ENCODE measurements at places on chromosomes 16 and 17. TPM values are rescaled to one million over a fixed set of nuclear protein-coding genes. Genes with fewer than 3 reads are reported as not detected.

Gene SLC16A11
- total RNA-seq = not detected

Gene CMTR2
- total RNA-seq = 29.5 TPM

Gene HP
- 61.9 TPM for total RNA-seq

Gene KRTAP4-9
- not detected for total RNA-seq

Gene C1QTNF8
- not detected for total RNA-seq

- no peak overlapping the region for H3K27ac ChIP-seq
- no peak overlapping the region for H3K4me3 ChIP-seq
- no peaks in the 10 kb centered on the region for H3K4me1 ChIP-seq
- no peak for DNase-seq
- H3K27me3 ChIP-seq = no peaks in the 10 kb centered on the region
These were observed 75.4 kb downstream of the YPEL2 start for GRCh38 chr17:59406808-59407381.

GRCh38 chr17:66730461-66730923 is 104.4 kb upstream of the CACNG5 start:
- no peak for DNase-seq
- H3K4me3 ChIP-seq = no peak overlapping the region
- H3K36me3 ChIP-seq = no peaks in the 10 kb centered on the region
- no peaks in the 10 kb centered on the region for H3K27me3 ChIP-seq

- peak overlapping the region; percentile 65 for H3K27ac ChIP-seq
- H3K4me1 ChIP-seq = no peaks in the 10 kb centered on the region
- no peak overlapping the region for H3K4me3 ChIP-seq
- no peak for DNase-seq
These were observed 242.0 kb downstream of the FTO start for GRCh38 chr16:53945996-53946395.

DNA sequence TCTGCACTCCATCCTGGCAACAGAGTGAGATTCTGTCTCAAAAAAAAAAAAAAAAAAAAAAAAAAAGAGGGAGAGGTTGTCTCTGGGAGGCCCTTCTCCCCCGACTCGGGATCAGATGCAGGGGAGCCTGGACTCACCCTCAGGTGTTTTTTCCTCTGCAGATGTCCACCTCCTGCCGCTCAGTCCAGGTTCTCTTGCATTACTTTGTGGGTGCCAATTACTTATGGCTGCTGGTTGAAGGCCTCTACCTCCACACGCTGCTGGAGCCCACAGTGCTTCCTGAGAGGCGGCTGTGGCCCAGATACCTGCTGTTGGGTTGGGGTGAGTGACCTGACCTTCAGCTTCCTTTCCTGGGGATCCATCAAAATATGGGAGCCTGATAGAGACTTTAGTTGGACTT is 34.1 kb downstream of the GLP2R start:
- no peaks in the 10 kb centered on the region for H3K27me3 ChIP-seq
- H3K27ac ChIP-seq = no peak overlapping the region
- H3K4me1 ChIP-seq = no peaks in the 10 kb centered on the region
- H3K4me3 ChIP-seq = no peak overlapping the region
- DNase-seq = no peak
- H3K36me3 ChIP-seq = no peaks in the 10 kb centered on the region

DNA sequence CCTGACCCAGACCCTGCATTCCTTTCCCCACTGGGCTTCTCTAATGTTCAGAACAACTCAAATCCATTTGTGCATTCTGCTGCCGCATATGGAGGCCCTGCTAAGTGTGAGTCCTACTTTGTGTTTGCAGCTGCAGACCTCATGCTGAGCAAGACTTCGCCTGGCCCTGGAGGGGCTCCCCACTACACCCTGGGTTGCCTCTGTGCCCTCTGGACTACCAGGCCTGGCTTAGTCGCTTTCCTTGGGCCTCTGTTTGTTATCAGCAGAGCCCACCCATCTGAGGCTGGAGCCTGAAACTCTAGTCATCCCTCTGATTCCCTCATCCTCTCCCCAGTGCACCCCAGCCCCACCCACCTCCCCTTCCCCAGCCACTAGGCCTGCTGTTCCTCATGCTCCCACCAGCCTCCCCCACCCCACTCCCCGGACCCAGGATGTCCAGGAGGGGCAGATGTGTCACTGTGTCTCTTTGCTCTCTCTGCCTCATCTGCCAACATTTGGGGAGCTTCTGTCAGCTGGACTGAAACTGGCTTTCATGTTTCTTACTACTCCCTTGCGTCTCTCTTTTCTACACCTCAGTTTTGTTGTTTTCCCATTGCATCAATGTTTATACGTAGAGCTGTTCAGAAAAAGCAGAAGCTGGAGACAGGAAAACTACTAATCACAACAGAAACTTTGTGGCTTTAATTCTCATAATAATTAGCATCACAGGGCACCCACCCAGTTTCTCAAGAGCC is 17.9 kb upstream of the CD300E start:
- H3K4me3 ChIP-seq = no peak overlapping the region
- H3K4me1 ChIP-seq = no peaks in the 10 kb centered on the region
- H3K27me3 ChIP-seq = peaks cover 4% of the 10 kb centered on the region

DNA sequence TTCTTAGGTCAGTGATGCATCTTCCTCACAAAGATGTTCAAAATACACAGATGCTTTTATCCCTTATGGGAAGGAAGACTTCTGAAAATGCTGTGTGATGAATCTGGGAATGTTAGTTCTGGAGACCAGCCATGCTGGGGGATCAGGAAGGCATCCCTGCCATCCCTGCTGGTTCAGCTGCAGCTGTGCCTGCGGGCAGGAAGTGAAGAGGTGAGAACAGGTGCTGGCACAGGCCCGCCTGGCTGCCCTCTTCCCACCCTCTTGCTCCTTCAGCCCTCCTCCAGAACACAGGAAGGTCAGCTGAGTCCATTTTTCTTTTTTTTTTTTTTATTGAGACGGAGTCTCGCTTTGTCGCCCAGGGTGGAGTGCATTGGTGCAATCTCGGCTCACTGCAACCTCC is 15.2 kb downstream of the RAB11FIP3 start:
- H3K27ac ChIP-seq = no peak overlapping the region
- no peaks in the 10 kb centered on the region for H3K27me3 ChIP-seq
- no peaks in the 10 kb centered on the region for H3K36me3 ChIP-seq
- H3K4me1 ChIP-seq = peaks cover 6% of the 10 kb centered on the region
- DNase-seq = no peak
- no peak overlapping the region for H3K4me3 ChIP-seq

DNA sequence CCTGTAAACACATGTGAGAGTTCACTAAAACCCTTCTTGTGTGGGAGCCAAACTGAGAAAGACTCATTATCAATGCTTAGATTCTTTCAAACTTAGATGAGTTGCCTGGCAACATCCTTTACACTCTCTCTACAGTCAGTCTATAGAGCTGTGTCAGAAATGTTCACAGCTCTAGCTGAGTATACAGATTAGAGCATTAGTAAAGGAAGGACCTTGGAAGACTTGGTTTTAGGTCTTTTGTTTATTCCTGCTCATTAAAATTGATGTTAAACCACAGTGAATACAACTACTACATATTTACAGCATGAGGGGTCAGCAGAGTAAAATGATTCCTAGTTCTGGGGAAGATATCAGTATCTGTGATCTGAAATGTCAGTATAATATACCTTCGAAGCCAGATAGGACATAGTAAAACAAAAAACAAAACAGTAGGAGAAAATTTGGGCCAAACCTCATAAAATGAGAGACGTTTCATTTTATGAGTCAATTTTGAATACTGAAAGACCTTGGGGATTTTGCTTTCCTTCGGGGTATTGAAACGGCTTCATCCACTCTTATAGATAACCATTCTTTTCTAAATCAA is 186.0 kb downstream of the TANC2 start:
- DNase-seq = no peak
- H3K4me3 ChIP-seq = no peak overlapping the region
- no peaks in the 10 kb centered on the region for H3K4me1 ChIP-seq
- H3K27ac ChIP-seq = no peak overlapping the region

GRCh38 chr17:45301674-45302073 is 15.1 kb downstream of the MAP3K14 start:
- no peaks in the 10 kb centered on the region for H3K27me3 ChIP-seq
- DNase-seq = no peak
- peak overlapping the region; percentile 78 for H3K27ac ChIP-seq
- no peaks in the 10 kb centered on the region for H3K4me1 ChIP-seq
- H3K36me3 ChIP-seq = no peaks in the 10 kb centered on the region

DNA sequence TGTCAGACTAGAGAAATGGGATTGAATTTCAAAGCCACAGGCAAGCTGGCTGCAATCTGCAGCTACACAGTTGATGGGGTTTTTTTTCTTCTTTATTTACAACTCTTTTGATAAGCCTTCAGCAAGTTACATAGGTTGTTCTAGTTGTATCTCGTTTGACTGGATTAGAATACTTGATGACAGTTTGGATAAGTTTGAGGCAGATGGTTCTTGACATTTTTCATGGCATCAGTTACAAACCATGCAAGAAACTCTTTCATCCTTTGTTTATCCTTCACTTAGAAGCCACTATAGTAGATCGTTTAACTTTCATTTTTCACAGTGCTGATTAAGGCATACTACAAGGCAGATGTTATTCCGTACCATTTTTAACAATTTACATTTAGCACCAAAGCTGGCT is 238.9 kb downstream of the TOX3 start:
- H3K27me3 ChIP-seq = no peaks in the 10 kb centered on the region
- no peak overlapping the region for H3K4me3 ChIP-seq
- no peak overlapping the region for H3K27ac ChIP-seq
- no peaks in the 10 kb centered on the region for H3K4me1 ChIP-seq
- H3K36me3 ChIP-seq = no peaks in the 10 kb centered on the region

DNA sequence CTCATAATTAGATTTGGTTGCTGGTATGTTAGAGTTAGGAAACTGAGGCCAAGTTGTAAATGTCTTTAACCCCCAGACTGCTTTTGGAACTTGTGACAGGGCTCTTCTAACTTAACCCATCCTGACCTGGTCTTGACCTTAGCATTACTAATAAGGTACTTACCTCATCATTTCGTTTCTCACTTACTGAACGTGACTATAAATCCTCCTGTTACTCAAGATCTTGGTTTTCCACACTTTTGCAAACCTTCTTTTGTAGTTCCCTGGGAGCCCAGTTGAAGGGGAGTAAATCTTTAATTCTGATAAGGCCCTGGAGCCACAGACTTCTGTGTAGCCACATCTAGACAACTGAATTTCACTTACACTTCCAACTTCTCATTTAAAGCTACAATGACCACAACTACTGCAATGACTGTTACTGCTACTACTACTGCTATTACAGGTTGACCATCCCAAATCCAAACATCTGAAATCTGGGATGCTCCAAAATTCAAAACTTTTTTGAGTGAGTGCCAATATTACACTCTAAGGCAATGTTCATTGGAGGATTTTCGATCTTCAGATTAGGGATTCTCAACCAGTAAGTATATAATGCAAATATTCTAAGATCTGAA is 248.8 kb upstream of the TBX2 start:
- H3K27ac ChIP-seq = no peak overlapping the region
- H3K27me3 ChIP-seq = no peaks in the 10 kb centered on the region
- no peak for DNase-seq

- no peaks in the 10 kb centered on the region for H3K27me3 ChIP-seq
- peak overlapping the region; percentile 96 for H3K27ac ChIP-seq
- no peaks in the 10 kb centered on the region for H3K36me3 ChIP-seq
These were observed 4.5 kb upstream of the HEXIM1 start for GRCh38 chr17:45143767-45144198.
